Stimulated activated CD4-positive, alpha-beta T cell treated with anti-CD3 and anti-CD28 coated beads, Interleukin-15, amount 100 ng/mL, for 1 hour (primary cell): ENCODE measurements at places on chromosomes 2 and 18.

- DNase-seq, result no peak
Observed at GRCh38 chr18:65659312-65659711, 91.5 kb upstream of the CDH7 start.

DNA sequence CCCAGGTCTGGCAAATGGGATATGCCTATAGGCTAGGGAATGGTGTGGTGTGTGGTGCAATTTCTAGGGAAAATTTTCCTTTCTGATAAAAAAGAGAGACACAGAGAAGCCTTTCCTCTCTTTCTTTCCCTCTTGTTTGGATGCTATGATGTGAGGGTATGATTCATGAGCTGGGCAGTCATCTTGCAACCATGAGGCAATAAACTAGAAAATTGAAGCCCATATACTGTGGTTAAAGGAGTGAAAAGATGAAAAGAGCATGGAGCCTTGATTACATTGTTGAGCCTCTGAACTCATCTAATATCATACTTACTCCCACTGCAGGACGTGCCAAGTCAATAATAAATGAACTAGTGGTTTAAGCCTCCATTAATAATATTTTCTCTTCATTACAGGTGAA is 215.6 kb downstream of the HAUS1 start:
- DNase-seq, result no peak

DNA sequence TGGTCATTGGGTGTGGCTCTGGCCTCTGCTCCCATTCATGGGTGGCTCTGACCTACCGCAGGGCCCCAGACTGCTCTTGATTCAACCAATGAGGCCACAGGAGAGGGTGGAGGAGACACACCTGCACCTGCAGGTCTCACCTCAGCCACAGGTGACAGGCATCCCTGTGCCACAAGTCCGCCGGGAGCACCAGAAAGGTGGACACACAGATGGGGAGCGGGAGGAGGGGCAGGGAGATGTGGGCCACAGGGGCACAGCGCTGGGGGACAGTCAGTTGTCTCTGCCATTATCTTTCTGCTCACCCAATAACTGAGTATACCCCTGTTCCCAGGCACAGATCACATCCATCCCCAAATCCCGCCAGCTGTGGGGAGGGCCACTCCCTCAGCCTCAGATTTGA is 189.1 kb upstream of the SALL3 start:
- DNase-seq, result no peak

DNA sequence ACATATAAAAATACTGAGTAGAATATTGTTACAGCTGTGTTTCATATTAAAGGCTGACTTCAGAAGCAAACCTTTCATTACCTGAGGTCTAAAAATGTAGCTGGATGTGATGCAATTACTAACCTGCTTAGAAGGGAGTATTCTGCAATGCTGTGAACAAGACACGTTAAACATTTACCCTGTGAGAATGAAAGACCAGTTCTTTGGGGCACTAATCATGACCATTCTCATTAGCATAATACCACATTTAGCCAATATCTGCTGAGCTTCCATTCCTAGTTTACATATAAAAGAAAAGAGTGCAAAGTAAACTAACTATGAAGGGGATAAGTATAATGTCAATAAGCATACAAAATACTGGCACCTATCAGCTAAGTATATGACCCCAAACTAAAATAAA is 784.0 kb upstream of the KLHL29 start:
- DNase-seq, result no peak

GRCh38 chr2:231601356-231602229 is 8.9 kb downstream of the TEX44 start:
- peak; percentile 45 for DNase-seq

DNA sequence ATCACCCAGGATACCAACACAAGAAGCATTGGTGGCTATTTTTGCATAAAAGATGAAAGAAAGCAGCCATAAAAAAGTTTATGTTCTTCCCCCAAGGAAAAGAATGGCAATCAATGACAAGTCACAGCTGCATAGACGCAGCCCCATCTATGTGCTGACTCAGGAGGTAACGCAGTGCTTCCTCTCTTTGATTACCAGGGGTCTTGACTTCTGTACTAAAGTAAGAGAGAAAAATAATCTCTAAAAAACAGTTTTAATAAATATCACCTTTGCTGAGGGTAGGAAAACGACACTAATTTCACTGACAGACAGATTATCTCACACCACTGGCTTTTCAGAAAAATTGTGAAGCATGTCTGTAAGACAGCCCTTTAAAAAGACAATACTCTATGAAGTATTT is 33.9 kb upstream of the EVA1A start:
- no peak for DNase-seq

DNA sequence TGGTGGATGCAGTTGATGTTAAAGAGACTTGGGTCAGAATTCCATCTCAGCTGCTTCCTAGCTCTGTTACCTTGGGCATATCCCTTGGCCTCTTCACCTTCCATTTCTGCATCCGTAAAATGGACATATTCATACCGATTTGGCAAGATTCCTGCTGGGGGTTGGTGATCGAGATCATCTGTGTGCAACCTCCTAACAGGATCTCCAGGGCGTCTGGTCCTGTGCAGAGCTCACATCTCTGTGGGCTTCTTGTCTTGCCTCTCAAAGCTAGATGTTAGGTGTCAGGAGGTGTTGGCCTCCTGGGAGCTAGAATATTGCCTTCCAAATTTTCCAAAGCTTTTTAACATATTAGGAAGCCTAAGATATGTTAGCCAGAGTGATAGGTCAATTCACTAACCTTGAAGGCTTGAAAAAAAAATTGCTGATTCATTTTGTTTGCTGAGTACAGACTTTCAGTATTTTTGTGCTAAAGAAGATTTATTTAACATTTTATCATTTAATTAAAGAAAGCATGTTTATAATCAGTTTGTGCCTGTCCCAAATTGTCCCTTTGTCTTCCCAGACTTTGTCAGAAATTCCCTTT is 69.7 kb upstream of the ZNF516 start:
- DNase-seq, result no peak

DNA sequence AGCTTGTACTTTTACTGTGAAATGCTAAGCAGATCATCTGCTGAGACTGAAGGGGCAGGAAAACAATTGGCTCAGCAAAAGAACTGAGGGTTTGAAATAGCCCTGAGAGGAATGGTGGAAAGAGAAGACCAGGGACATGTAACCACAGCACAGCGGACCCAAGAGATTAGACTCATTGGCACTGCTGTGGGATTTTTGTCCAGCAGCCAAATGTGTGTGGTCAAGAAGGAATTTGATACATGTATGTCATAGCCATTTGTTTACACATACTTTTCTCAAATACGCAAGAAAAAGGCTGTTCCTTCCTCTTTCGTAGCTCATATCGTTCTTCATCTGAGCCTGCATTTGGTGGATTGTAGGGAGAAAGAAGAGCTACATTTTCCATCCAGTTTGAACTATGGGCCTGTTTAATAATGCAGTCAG is 73.8 kb downstream of the TRABD2A start:
- no peak for DNase-seq

DNA sequence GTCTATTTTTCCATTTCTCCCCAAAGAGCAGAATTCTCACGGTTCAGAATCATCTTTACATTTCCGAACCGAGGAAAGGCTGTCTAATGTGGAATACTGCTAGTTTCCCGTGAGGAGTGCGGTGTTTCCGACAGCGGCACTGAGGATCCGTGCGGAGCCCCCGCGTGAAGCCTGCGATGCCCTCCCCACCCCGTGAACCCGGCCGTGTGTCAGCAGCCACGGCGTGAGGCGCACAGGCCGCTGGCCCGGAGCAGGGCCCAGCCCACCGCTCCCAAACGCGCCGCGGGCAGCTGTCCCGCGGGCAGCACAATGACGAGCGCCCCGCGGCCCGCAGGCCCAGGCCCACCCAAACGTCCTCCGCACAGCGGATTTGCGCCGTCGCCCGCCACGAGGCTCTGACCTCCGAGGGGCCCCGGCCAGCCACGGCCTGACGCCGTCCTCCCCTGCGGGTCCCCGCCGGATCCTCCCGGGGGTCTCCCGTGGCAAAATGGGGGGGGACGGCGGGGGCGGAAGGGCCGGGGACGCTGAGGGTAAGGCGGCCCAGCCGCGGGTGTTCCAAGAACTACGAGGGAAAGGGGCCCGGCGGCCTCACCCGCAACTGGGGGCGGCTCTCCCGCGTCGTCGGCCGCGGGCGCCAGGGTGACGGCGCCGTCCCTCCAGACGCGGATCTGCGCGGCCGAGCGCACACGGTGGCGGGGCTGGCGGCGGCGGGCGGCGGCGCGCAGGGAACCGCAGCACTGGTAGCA is 796 bp downstream of the SPIRE1 start:
- no peak for DNase-seq

DNA sequence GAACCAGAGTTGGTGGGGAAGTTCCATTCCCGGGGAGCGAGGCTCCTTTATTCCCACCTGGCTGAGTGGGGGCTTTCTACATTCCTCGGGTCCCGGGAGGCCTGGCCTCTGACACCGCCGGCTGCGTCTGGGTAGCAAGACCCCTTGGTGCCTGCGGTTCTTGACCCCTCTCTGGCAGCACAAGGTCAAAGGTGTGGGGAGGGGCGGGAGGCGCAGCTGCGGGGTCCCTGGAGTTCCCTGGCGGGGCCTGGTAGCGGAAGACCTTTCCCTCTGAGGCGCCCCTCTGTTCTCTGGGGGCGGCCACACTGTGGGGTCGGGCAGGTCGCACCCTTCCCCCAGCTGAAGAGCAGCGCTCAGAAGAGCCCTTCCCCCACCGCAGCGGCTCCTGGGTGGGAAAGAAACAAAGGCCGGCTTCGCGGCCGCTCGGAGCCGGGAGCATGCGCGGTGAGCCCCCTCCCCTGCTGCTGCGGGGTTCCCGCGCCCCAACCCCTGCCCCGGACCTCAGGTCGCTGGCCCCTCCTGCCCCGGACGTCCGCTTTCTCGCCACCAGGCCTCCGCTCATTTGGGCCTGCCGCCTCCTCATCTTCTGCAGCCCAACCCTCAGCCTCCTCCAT is 146.3 kb downstream of the ANKRD44 start:
- no peak for DNase-seq

DNA sequence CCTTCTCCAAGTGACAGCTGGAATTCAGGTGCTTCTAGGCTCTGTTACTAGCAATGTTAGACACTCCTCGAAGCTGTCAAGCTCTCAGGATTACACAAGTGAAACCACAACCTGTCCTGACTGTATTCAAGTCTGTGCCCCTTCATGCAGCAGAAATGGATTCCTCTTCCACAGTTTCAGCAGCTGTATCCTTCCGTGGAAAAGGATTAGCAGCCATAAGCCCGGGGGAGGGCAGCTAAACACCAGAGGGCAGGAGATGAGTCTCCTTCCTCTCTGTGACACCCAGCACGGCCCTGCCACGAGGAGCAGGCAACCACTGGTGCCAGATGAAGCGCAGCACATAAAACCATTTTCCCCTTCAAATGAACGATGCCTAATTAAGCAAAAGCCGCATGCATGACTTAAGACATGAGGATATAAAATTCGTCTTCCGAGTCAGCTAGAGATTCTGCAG is 1.2 kb downstream of the ST3GAL5 start:
- peak; percentile 19 for DNase-seq

DNA sequence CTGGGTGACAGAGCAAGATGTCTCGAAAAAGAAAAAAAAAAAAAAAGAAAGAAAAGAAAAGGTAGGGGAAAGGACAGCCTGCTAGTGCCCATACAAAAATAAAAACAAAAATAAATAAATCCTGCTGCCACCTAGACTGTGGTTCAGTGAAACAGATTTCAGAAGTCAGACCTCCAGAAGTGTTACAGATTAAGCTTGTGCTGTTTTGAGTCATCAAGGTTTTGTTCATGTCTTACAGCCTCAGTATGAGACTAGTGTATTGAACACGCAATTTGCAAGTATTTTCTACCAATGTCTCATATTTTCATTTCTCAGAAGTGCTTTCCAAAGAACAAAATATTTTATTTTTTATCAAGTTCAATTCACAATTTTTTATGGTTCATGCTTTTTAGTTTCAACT is 720.4 kb upstream of the GYPC start:
- DNase-seq, result no peak

DNA sequence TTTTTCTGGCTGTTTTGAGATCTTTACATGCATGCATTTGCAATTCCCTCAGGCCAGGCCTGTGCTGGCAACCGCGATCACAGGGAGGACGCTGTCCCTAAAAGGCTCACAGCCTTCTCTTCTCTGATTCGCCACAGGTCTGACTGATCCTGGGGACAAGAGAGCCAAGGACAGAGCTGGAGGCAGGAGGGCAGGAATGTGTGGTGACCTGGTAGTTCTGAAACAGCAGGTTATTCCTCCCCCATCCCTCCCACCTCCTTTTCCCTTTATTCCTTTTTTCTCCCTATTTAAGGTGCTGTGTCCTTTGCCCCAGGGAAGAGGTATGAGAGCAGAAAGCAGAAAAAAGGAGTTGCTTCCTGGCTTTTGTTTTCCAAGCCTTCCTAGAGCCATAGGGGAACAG is 21.9 kb downstream of the TMEM177 start:
- no peak for DNase-seq

GRCh38 chr2:10919771-10920621 is 8.3 kb downstream of the KCNF1 start:
- no peak for DNase-seq

DNA sequence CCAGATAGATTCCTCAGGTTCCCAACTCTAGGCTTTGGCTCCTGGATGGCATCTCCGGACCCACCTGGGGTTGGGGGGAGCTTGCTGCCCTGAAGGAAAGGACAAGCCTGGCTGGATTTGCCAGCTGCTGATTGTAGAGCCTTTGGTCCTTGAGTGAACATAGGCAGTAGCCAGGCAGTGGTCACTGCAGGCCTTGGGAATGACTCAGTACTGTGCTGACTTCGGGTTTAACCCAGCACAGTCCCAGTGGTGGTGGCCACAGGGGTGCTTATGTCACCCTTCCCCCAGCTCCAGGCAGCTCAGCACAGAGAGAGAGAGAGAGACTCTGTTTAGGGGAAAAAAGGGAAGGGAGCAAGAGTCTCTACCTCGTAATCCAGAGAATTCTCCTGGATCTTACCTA is 27.7 kb upstream of the ACTR2 start:
- no peak for DNase-seq

GRCh38 chr2:233142355-233142897 is 82.3 kb downstream of the INPP5D start:
- no peak for DNase-seq

DNA sequence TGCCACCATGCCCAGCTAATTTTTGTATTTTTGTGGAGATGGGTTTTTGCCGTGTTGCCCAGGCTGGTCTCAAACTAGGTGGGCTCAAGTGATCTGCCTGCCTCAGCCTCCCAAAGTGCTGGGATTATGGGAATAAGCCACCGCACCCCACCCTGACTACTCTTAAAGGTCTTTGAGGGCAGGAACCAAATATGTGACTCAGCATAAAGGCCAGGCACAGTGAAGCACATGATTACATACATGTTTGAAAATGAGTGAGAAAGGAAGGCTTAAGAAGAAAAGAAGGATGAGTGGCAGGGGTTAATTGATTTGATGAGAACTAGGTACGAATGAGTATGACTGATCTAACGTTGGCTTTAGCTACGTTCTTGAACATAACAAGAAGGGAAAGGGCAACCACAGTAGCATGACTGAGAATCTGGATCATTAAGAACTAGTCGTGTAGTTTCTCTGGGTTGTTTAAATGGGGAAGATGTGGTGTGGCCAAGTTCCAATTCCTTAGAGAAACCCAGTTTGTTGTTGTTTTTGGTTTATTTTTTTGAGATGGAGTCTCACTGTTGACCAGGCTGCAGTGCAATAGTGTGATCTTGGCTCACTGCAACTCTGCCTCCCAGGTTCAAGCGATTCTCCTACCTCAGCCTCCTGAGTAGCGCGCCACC is 6.8 kb downstream of the RESP18 start:
- no peak for DNase-seq
